ENCODE measurements at places on chromosomes 12 and 14.

DNA sequence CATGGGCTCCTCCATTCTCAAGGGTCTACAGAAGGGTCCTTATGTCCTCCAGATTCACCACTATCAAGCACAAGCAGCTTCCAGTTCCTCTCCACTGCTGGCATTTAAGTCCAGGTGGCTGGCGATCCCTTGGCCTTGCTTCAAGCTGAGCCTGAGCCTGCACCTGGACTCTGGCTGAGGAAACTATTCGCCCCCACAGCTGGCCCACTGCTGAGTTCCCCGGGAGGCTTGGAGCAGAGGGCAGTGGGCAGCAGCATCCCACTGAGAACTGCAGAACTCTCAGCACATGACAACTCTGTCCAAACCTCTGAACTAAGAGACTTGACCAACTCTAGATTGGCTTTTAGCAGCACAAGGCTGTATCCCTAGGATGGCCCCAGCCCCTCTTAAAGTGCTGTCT lies 11.3 kb upstream of the RABGGTA start:
- DNase-seq, result no peak

DNA sequence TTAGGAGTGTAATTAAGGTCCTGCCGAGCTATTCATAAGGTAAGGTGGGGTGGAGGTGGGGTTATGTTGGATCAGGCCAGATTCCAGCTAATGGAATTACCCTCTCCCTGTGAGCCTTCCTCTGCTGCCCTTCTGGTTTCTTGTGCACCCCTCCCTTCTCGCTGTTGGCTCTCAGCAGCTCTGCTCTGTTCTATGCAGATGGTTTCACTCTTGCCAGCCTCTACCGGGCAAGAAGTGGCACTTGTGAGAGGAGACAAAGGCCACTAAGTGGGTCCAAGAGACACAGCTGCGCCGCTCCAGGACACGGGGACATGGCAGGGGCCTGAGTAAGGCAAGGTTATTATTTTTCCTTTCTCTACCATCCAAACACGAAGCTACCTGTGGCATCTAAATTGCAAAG lies 334.4 kb downstream of the EMP1 start:
- peak; percentile 35 for DNase-seq

GRCh38 chr12:23931176-23931575 lies 18.3 kb downstream of the SOX5 start:
- DNase-seq, result no peak

GRCh38 chr12:102728506-102729242 lies 188.4 kb downstream of the PAH start:
- DNase-seq, result no peak

- DNase-seq, result no peak
These were observed 700 bp downstream of the CDK4 start for GRCh38 chr12:57751432-57751787.

DNA sequence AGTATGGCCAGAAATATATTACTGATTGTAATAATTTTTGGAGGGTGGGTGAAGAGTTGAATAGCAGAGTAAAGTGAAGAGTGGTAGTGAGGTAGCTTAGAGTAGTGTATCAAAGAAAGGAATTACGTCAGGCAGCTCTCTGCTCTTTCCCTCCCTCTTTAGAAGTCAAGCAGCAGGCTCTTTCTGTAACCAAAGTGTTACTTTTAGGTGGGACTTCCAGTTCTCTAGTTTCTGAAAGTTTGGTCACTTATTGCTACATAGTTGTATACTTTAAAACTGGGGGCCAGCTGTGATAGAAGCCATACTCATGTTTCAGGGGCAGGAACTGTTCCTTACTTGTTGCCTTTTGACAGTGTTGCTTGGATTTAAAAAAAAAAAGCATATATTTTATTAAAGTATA lies 30.6 kb downstream of the ATF7IP start:
- DNase-seq, result no peak

GRCh38 chr14:73863209-73863608 lies 11.6 kb downstream of the PTGR2 start:
- DNase-seq, result no peak

GRCh38 chr14:70525691-70526090 lies 9.1 kb downstream of the ADAM20 start:
- no peak for DNase-seq

- no peak for DNase-seq
These were observed 529 bp downstream of the RPLP0 start for GRCh38 chr12:120200364-120200800.

- DNase-seq, result no peak
These were observed 160.3 kb upstream of the BMP4 start for GRCh38 chr14:54116972-54117371.

DNA sequence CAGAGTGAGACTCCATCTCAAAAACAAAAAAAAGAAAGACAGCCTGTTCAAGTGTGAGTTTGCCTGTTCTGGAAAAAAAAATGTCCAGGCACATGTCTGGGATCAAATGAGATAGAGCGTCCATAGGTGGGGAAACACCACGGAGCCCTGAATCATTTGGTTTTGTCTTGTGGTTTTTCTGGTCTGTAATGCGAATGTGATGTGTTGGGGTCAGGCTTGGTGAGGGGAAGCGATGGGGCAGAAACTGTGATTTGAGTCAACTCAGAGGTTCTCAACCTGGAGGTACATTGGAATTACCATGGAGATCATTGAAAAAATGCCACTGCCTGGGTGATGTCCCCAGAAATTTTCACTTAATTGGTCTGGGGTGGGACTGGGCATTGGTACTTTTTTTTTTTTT lies 183.9 kb upstream of the PWP1 start:
- DNase-seq, result no peak

GRCh38 chr12:132052196-132052932 lies 91.8 kb downstream of the DDX51 start:
- DNase-seq, result no peak

DNA sequence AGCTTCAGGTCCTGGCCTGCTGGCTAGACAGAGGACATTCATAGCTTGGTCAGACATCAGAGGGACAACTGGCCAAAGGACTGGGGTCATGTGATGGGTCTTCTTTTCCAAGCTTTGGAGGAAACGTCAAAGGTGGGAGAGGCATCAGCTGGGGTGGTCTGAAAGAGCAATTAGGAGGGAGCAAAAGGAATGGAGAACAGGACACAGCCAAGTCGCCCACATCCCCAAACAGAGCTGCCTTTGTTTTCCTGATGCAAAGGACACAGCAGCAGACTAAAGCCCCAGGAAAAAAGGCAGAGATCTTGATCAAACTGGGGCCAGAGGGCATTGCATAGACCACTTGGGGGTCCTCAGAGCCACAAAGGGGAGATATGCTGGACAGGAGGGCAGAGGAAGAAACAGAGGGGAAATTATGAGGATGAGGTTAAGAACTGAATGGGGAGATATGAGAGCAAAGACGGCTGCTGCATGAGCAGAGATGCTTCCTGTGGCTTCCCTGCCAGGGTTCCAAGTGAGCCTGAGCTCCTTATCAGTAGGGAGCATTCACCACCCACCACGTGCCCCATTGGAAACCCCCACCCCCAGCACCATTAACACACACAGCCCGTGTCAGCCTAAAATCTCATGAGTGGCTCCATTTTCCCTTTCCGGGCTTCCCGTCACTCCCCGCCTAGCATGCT lies 62.4 kb downstream of the ANO2 start:
- no peak for DNase-seq

DNA sequence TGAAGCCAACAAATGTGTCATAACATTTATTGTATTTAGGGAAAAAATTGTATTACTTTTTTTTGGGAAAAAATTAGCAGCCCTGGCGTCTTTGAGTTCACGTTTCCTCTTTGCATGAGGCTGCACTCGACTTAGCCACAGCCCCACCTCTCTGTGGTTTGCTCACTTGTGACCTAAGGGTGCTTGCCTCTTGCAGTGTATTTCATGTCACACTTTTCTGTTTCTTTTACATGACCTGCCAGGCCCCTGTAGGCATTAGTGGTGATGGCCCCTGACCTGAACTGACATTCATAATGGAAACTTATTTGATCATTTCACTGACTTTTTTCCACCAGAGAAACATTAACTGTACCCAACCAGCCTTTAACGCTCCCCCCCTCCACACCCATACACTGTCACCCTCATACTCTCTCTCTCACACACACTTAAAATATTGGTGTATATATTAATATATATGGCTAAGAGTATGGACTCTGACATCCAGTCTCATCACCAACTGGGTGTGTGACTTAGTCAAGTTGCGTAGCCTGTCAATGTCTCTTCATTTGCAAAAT lies 122.9 kb downstream of the PRKCH start:
- DNase-seq, result no peak

DNA sequence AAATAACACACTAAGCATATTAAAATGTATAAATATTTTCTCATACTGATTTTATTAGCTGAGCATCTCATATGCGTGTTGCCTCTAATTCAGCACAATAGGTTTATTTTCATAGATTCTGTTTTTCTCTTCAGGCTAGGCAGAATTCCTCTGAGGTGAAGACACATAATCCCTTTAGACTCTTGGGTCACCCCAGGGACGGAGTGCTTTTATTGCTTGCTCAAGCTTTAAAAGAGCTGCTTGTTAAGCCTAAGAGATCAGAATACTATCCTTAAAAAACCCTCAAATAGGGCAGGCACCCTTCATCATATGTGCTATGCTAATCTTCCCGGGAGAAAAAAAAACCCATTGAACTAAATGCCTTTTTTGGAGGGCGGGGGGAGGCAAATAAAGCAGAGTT lies 390.1 kb downstream of the KCNH5 start:
- DNase-seq, result peak; percentile 2

- no peak for DNase-seq
These were observed 174.6 kb upstream of the DDHD1 start for GRCh38 chr14:53327716-53328115.

DNA sequence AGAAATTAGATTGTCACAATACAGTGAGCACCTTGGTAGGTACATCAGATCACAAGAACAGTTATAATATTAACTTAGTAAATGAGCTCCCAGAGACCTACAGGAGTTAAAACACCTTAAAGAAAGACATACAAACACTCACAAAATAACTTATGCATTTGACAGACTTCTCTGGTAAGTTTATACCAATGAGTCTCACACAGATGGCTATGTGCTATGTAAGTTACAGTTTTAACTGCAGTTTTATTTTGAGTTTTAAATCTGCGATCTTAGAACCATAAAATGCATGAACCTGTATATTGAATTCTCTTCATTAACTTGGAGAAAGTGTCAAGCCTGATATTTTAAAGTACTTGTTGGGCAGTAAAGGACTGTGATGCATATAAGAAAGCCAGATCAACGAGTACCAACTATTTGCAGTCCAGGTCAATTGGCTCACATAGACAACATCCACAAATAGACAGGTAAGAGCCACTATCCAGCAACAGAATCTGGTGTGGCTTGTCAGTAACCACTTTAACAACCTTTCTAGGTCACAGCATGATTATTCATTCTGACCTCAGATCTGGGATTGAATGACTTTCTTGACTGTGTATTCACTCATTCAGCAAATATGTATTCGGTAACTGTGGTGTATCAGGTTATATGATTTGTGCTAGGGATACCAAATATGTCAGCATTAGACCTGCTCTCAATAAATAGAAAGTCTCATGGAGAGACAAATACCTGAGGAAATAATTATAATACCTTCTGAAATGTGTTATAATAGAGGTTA lies 856.6 kb upstream of the MGAT4C start:
- no peak for DNase-seq

- DNase-seq, result no peak
These were observed 104.5 kb upstream of the FRMD6 start for GRCh38 chr14:51547260-51547659.

DNA sequence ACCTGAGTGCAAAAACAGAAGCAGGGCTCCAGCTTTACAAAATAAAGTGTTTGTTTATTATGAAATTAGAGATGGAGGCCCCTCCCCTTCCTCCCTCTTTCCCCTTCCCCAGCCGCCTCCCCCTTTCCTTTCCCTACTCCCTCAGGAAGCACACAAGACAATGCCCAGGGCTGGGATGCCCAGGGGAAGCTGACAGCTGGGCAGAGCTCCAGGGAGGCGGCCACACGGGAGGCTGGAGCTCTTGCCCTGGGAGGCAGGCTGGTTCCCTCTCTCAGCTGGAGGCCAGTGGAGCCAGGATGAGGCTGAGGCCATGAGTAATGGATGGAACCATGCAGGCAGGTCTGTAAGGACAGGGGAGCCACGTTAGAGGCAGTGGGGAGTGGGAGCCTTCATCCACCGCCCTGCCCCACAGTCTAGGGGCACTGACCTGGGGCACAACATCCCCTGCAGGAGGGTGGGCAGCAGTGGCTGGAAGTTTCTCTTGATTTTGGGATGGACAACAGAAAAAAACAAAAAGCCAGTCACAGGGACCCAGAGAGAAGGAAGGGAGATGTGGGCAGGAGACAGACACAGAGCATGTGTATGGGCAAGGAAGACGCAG lies 5.1 kb downstream of the PSMB11 start:
- no peak for DNase-seq

GRCh38 chr12:25962932-25963525 lies 4.5 kb downstream of the RASSF8 start:
- DNase-seq, result no peak

DNA sequence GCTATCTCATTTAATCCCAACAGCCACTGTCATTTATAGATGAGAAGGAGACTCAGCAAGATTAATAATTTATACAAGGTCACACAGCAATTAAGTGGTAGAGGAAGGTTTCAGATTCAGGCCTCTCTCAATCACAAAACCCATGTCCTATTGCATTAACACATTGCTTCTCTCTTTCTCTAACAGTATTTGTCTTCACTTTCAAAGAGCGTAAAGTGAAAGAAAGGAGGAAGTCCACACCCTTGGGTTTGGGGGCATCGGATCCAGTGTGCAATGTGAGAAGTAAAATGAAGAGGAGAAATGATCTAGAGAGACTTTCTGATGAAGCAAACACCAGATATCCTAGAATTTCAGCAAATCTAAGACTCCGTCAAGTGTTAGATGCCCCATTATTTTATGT lies 7.0 kb upstream of the VRK1 start:
- no peak for DNase-seq

GRCh38 chr14:91947475-91948184 lies at the start of gene FBLN5:
Gene FBLN5, minus strand, starts transcription at chr14:91947694. Its CDS starts 465 bp downstream, at chr14:91947229.
- no peak for DNase-seq

GRCh38 chr14:88303041-88303440 lies 20.0 kb downstream of the KCNK10 start:
- no peak for DNase-seq

DNA sequence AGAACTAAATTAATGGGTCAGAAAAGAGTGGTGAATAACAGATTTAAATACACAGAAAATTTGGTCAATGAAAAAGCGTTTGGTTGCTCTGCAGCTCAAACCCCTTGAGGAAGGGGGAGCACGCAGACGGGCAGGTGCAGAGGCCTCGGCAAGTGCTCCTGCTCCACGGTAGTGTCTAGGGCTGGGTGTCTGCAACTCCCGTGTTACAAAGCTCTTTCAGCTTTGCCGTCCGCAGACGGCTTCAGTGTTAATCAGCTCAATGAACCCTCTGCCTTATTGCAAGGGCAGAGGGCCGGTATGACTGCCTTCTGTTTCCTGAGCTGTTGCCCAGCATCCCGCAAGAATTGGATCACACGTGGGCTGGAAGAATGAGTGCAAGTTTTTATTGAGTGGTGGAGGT lies 125.7 kb upstream of the TRHDE start:
- DNase-seq, result no peak

DNA sequence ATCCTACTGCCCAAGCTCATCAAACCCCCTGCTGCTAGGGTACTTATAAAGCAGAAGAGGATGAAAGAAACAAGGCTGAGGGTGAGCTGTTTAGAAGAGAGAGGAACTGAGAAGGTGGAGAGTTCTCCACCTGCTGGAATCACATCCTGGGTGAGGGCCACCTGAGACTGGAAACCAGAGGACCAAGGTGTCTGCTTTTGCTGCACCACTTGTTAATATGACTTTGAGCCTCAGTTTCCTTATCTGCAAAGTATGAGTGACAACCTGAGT lies 203.2 kb upstream of the SSTR1 start:
- no peak for DNase-seq

All from NCI-H187 (cell line).